ENCODE measurements at places on chromosomes 5 and 9.

DNA sequence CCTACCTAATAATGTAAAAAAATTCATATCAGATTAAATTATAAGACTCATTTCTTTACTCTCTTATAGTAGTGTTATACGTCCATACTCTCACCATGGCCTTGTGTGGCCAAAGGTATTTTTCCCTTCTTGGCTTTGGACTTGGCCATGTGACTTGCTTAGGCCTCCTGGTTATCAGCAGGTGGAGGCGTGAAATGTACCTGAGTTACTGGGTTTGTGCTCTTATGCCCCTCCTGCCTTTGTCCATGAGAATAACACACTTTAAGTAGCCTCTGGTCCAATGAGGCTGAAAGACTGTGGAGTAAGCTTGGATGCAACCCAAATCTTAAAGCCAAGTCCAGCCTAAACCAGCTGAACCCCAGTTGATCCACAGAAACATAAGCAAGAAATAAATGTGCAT lies 68.7 kb downstream of the RETREG1 start:
- DNase-seq: no peak

- DNase-seq: no peak
Measured at GRCh38 chr9:78612091-78612490, 315.2 kb downstream of the PSAT1 start.

- DNase-seq: no peak
Measured at GRCh38 chr9:136095070-136096058, at the start of gene NACC2. TSS of gene NACC2 (minus strand) at chr9:136095289. CDS start at chr9:136050521, 44,768 bp downstream.

DNA sequence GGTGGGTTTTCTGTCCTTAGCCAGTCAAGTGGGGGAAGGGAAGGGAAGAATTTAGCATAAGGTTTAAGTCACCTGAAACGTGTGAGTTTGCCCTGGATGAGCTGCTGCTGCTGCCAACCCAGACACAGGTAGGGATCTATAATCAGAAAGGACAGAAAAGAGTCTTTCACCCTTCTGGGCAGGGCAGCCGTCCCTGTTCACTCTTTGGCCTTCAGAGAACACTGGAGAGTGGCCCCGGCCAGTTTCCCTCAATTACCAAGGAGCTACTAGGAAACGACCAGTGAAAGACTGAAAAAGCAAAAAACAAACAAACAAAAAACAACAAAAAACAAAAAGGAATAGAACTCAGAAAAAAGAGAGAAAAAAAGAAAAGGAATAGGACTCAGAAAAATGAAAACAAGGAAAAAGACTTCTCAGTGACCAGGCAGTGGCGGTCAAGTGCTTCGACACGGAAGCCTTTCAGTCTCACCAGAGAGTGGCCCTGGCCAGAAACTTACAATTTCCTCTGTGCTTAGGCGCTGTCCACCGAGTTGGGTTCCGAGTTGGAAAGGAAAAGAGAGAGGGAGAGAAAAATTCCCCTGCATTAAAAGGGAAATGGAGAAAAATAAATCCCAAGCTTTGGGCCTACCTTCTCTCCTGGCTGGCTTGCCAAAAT lies 2.5 kb upstream of the GM2A start:
- DNase-seq: no peak

GRCh38 chr5:175652741-175653663 lies 4.9 kb upstream of the HRH2 start:
- no peak for DNase-seq

- no peak for DNase-seq
Measured at GRCh38 chr5:79535477-79536192, 21.7 kb upstream of the HOMER1 start.

GRCh38 chr9:77830618-77831285 lies 182.6 kb upstream of the GNA14 start:
- no peak for DNase-seq

DNA sequence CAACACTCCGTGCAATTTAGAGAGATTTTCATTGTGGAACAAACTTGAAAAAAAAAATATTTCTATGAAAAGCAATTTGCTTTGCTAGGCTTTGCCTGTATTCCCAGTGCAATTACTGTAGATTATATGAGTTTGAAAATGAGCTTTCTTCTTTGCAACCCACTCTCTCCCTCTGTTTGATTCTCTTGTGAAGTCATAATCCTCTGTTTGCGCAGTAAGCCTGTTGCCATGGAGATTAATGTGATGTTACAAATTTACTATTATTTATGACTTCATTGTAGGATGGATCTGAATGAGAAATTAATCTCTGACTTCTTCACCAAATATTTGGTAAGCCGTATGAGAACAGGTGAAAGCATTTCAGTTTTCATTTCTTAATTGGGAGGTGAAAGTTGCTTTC lies 320.3 kb downstream of the SPATA31D1 start:
- DNase-seq: no peak

DNA sequence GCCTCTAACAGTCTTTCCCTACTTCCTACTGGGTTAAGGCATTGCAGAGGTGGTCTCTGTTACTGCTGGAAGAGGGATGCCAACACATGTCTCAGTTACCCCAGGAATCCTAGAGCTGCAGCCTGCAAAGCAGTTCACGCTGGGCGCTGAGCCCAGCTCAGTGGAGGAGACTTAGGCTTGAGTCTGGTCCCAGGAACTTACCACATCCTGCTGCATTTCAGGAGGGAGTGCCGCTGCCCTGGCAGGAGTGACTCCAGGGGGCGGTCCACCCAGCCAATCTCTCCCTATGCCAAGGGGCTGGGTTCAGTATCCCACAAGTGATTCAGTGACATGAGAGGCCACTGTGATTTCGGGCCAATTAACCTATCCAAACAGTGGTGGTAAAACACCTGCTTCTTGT lies 7.6 kb downstream of the TTC16 start:
- DNase-seq: no peak

GRCh38 chr5:168583742-168584482 lies 4.7 kb upstream of the PANK3 start:
- no peak for DNase-seq

DNA sequence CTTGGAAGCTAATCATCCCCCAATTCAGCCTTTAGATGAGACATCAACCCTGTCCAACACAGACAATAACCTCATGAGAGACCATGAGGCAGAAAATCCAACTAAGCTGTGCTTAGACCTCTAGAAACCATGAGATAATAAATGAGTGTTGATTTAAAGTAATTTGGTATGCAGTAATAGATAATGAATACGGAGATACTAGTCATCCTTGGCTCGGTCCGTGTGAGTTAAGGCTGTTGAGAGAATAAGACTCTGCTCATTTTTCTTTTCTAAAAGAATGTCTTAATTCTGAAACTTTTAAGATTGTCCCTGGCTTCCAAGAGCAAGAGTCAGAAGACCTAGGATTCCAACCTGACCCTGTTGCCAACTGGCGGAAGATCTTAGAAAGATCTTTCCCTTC lies 6.1 kb downstream of the TNC start:
- DNase-seq: no peak

DNA sequence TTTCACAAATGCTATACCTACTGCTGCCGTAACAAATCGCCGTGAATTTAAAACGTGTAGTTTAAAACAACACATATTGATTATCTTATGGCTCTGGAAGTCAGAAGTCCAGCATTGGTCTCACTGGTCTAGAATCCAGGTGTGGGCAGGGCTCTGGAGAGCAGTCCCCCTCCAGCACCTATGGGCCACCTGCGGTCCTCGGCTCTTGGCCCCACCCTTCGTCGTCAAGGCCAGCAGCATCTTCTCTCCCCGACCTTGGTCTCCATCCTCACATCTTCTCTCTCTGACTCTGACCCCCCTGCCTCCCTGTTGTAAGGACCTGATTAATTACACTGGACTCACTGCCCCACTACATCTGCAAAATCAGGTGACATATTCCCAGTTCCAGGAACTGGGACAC lies 106.4 kb upstream of the COL5A1 start:
- no peak for DNase-seq

DNA sequence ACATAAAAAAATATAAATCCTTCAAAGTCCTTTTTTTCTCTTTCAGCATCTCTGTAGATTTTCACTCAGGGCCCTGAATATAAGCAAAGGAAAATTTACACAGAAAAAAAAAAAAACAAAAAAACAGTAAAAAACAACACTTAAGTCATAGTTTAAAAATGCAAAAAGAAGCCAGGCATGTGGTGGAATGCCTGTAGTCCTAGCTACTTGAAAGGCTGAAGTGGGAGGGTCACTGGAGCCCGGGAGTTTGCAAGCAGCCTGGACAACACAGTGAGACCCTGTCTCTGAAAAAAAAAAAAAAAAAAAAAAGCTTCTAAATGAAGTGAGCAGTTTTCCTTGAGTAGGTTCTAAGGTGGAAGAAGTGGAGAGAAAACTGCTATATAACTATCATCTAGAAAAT lies 55.0 kb upstream of the BNC2 start:
- no peak for DNase-seq

GRCh38 chr5:143592648-143593047 lies 189.2 kb upstream of the NR3C1 start:
- no peak for DNase-seq

DNA sequence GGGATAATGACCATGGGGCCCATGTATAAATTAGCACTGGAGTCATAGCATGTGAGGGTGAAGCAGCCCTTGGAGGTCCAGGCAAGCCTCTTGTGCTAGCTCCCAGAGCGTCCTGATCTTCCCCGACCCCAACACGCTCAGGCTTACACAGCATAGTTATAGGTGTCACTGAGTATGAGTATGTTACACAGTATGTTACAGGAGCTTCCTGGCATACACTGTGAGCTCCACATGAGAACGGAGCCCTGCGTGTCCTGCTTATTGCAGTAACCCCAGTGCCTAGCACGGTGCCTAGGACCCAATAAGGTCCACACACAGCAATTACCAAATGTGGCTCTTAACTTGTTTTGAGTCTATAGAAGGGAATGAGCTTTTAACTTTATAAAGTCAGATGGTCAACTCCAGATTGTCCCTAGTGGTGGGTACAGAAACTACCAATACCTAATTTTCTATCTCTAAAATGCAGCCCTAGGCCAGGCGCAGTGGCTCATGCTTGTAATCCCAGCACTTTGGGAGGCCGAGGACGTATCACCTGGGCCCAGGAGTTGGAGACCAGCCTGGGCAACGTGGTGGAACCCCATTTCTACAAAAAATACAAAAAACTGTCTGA lies 64.1 kb downstream of the PLAC8L1 start:
- DNase-seq: no peak

GRCh38 chr9:27591093-27591492 lies 17.8 kb upstream of the C9orf72 start:
- no peak for DNase-seq

DNA sequence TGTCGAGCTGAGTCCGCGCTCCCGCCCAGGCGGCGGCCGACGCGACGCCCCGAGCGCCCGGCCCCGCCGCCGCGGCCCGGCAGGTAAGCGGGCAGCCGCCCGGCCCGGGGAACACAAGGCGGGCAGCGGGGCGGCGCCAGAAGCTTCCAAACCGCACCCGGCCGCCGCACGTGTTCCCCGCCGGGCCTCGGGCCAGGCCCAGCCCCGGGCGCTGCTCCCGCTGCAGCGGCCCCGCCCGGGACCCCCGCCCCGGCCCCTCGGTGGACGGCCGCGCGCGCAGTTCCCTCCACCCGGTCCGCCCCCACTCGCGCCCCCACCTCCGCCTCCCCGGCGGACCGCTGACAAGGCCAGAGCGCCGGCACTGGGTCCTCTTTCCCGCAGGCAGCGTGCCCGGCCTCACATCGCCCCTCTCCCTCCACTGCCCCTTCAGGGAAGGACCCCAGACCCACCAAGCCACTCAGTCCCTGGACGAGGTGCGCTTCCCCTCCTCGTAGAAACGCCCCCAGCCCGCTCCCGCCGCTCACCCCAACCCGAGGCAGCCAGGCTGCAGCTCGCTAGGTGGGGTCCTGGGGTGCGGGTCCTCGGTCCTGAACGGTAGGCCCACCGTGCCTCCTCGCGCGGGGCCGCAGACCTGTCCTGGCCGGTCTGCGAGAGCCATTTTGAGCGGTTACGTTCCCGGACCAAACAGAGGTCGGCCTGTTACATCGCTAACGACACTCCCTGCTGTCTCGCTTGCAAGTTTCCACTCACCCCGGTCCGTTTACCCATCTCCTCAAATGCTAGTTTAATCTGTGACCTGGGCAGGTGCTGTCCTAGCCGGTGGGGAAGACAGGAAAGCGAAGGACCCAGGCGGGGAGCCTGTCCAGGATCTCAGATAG lies 475 bp downstream of the WDR5 start:
- DNase-seq: no peak

DNA sequence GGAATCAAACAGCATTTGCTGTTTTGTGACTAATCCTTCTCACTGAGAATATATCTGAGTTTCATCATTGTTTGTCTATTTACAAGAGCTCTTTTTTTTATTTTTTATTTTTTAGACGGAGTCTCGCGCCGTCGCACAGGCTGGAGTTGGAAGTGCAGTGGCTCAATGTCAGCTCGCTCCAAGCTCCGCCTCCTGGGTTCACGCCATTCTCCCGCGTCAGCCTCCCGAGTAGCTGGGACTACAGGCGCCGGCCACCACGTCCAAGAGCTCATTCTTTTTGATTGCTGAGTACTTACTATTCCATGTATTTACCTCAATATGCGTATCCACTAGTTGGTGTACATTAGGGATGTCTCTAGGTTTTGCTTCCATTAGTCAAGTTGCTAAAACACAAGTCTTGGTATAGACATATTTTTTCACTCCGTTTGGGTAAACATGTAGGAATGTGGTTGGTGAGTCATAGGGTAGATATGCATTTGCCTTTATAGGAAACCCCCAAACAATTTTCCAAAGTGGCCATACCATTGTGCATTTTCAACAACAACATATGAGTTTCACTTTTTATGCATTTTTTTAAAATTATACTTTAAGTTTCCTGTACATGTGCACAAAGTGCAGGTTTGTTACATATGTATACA lies 1005.0 kb upstream of the CDH10 start:
- DNase-seq: no peak

DNA sequence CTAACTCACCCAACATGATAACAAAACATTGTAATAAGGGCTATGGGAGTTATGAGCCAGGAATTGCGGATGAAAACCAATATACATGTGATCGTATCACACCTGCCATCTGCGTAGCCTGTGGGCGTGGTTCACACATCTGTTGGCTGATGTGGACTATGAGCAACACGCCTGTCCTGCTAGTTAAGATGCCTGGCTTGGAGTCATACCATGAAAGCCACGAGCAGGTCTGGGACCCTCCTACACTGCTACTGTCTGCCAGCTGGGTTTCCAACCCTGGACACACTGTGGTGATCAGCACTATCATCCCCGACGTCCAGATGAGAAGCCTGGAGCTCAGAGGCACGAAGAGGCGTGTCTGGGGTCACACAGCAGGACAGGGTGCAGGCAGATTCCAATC lies 40.2 kb downstream of the STK10 start:
- DNase-seq: no peak

- no peak for DNase-seq
Measured at GRCh38 chr5:139276426-139276825, 17.1 kb upstream of the MATR3 start.

GRCh38 chr9:35357116-35357515 lies 132.8 kb upstream of the RUSC2 start:
- DNase-seq: no peak

- DNase-seq: no peak
Measured at GRCh38 chr9:86655147-86655546, 292.2 kb downstream of the GAS1 start.

- DNase-seq: no peak
Measured at GRCh38 chr5:24232041-24232440, 412.7 kb downstream of the CDH10 start.

All from NCI-H2107 (cell line).